ENCODE measurements at places on chromosomes 1 and 21. TPM values are rescaled to one million over a fixed set of nuclear protein-coding genes. Genes with fewer than 3 reads are reported as not detected.

FYB2 gene
- not detected for total RNA-seq

ANKRD35 gene
- total RNA-seq = 2.2 TPM

GPX7 gene
- total RNA-seq = 146 TPM

CCDC185 gene
- total RNA-seq = not detected

MATN1 gene
- total RNA-seq = 0.71 TPM

NBPF4 gene
- not detected for total RNA-seq

SLC45A3 gene
- 2.3 TPM for total RNA-seq

DTL gene
- total RNA-seq = 8.2 TPM

OR13G1 gene
- total RNA-seq = not detected

RXFP4 gene
- not detected for total RNA-seq

LCK gene
- 0.62 TPM for total RNA-seq

COL16A1 gene
- total RNA-seq = 229 TPM

LDLRAD2 gene
- total RNA-seq = 1.5 TPM

DNALI1 gene
- 8.2 TPM for total RNA-seq

NPL gene
- total RNA-seq = 6.3 TPM

CEP104 gene
- total RNA-seq = 8.3 TPM

CD34 gene
- 62.2 TPM for total RNA-seq

IFI44L gene
- 2.6 TPM for total RNA-seq

S100A7 gene
- not detected for total RNA-seq

GJA8 gene
- not detected for total RNA-seq

OMA1 gene
- 28.6 TPM for total RNA-seq

KDF1 gene
- not detected for total RNA-seq

CD1E gene
- total RNA-seq = 0.18 TPM

CCDC27 gene
- not detected for total RNA-seq

LCE2A gene
- not detected for total RNA-seq

Data from muscle of leg (tissue), 16 donors.